ENCODE measurements at places on chromosomes 16 and 17.

DNA sequence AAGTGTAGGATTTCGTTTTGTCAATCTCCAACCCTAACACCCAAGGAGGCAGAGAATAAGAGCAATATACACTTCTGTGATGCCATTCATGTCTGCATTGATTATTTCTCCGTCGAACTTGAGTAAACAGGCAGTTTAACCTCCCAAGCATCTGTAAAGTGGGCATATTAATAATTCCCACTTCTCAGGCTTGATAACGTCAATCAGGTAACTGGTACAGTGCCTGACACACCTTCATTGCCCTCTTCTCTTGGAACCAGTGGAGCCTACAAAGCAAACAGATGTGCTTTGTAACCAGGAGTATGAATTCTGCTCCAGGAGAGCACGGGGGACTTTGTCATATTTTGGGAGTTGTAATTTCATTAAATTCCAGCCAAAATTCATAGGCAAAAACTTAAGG, 32.5 kb upstream of the PLCG2 start:
- DNase-seq, result no peak

DNA sequence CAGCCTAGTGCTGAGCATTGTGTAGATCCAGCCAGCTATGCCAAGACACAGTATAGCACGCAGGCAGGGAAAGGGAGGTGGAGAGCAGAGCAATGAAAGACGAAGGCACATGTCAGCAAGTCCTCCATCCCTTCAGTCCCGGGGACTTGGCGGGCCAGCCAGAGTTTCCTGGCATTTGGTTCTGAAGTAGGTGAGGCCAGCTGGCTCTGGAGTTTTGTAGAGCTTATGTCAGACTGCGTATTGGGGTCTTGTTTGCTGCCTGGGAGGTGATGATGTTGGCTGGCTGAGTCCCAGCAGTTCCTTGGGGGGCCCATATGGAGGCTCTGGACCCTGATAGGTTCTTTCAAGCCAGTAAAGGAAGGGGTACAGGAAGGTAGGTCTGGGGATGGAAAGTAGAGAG, 55.7 kb upstream of the AKTIP start:
- no peak for DNase-seq

DNA sequence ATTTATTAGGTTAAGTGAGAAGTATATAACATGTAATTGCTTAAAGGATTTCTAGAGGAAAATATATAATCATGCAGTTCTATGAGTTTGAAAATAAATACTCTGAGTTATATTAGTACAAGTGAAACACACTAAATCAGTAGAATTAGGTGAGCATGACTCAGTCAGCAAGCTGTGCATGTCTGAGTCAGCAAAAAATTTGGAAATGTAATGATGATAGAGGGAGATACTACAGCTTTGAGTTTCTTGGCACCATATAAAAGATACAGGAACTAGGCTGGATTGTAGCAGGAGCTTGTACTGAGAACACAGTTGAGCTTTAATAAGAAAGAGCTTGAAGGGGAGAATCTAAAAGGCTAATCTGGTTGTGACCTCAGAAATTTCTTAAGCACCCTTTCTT, 1224.6 kb downstream of the CDH8 start:
- no peak for DNase-seq

- no peak for DNase-seq
Measured at GRCh38 chr16:57264950-57265371, 19.5 kb downstream of the PLLP start.
